Esophagus mucosa (tissue), 1 donor: ENCODE measurements at places on chromosomes 3 and 15. TPM values are rescaled to one million over a fixed set of nuclear protein-coding genes. Genes with fewer than 3 reads are reported as not detected.

Gene NPAP1
- not detected for total RNA-seq

Gene SMCO1
- not detected for total RNA-seq

Gene RTP3
- not detected for total RNA-seq

Gene ERICH6
- total RNA-seq: not detected

Gene KBTBD13
- total RNA-seq: not detected

Gene COLQ
- 0.40 TPM for total RNA-seq

Gene FMN1
- 4.6 TPM for total RNA-seq

Gene NOX5
- 0.44 TPM for total RNA-seq
